ENCODE measurements at places on chromosomes 12 and 14.

DNA sequence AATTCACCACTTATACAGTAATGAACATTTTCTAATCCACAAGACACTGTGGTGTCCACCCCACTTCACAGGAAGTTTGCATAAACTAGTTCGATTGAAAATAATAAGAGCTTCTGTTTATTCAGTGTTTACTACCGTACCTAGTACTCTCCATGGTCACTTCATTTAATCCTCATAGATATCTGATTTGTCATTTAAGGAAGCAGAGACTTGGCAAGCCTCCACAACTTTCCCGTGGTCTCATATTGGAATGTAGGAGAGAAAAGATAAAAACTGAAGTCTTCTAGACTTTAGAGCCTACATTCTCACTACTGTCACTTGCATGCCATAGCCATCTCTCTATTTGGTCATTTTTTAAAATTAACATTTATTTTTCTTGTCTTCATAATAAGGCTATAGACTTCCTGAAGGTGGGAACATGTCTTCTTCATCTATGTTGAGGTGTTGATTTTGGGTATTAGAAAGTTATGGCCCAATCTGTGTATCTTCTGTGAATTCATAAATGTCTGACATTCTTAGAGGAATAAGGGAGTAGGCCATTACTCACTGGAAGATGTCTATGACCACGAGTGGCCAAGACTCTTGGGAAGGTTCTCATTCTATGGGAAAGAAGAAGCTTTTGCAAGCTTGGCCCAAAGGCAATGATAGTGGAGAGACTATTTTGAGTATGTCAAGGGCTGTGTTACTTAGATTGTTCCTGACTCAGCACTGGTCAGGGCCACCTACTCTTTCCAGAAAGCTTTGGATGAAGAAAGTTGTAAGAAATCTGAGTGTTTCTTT lies 423.7 kb downstream of the LRIG3 start:
- no peak for DNase-seq
- H3K4me1 ChIP-seq: no peaks in the 10 kb centered on the region
- no peaks in the 10 kb centered on the region for H3K36me3 ChIP-seq
- H3K27ac ChIP-seq: no peak overlapping the region
- no peak overlapping the region for H3K4me3 ChIP-seq

DNA sequence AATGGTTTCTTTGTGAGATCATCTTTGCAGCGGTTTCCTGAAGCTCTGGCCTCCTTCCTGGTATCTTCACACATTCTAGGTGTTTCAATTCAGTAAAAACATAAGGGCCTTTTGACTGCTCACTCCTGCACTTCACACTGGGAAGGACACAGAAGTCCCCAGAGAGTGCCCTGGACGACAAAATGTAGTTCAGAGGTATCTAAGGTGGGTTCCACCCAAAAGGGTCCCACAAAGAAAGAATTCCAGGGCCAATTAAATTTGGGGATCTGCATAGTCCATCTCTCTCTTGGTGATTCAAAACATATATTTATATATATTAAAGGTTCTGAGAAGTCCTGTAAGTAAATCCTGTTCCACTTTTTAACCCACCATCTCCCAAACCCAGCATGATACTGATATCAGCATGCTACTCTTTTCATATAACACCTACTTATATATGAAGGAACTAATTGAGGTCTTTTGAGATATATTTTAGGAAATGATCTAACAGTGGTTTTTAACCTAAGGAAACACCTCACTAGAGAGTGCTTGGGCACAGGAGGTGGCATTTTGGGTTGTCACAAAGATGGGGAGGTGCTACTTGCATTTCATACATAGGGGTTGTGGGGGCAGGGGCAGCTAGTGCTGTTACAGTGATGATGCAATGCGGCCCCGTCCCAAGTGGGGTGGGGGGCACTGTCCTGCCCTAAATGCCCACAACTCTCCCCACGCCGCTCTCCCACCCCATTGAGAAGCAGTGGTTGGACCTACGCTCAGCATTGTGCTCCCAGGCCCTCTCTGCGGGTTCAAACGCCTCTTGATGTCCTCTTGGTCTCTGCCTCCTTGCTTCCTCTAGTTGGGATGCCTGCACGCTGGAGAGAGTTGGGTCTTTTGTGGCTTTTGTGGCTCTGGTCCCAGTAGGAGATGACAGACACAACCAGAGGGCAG lies 109.4 kb downstream of the ARF6 start:
- H3K27ac ChIP-seq: peak overlapping the region; percentile 93
- H3K36me3 ChIP-seq: no peaks in the 10 kb centered on the region

DNA sequence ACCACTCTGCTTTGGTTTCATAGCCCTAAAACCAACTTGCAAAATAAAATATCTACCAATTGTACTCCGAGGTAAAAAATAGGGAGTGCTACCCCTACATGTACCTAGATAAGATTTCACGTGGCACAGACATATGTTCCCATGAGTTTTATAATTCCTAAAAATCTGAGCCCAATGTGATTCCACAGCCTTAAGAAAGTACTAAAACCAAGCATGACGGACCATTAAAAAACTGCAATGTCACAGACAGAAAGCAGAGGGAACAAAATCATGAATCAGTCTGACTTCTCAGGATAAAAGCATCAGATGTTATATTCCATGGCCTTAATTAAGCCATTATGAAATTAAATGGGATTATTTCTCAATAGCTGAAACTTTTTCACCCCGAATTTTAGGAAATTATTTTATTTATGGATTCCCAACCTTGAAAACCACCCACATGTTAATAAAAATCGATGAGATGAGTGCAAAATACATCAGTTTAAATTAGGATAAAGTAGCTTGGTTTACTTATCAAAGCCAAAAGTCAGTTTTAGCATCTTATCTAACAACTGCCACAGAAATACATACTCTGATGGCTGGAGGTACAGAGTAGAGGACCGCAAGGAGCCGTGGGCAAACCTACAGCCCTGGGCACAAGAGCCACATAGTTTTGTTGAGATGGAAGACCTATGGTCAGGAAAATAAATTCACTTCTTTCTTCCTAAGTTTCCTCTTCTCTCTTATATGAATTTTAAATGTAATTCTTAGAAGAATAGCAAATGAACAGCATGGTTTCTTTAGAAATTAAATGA lies 4.5 kb downstream of the ITPR2 start:
- no peak overlapping the region for H3K4me3 ChIP-seq
- DNase-seq: no peak
- H3K36me3 ChIP-seq: no peaks in the 10 kb centered on the region
- H3K4me1 ChIP-seq: peaks cover 9% of the 10 kb centered on the region

DNA sequence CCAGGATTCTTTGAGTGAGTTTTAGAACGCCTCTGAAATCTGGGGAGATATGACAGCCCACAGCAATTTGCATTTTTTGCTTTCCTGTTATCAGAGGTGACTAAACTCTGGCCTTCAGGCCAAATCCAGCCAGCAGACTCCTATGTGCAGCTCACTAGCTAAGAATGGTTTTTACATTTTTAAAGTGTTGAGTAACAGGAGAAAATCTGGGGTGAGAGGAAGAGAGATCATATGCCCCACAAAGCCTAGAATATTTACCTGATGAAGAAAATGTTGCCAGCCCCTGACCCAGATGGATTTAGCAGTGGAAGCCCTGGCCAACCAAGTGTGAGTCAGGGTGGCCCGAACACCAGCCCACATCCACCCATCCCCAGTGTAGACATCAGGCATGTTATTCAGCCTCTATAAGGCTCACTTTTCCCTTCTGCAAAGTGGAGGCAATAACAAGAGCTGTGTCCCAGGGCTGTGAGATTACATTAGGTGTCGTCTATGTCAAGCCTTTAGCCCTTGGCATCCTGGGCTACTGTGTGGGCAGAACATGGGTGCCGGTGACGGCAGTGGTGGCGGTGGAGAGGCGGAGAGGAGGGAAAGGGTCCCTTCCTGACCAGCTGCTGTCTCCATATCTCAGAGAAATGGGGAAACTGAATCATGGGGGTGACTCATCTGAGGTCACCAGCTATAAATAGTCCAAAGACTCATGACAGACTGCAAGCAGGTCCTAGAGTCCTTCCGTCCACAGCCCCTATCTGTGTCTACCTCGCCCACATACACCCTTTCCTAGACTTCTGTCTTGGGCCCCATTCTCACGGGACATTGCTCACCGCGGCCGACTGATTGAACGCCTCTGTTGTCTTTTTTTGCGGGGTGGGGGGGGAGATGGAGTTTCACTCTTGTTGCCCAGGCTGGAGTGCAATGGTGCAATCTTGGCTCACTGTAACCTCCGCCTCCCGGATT lies 32.6 kb upstream of the CD9 start:
- peak overlapping the region; percentile 29 for H3K4me3 ChIP-seq
- peaks cover 8% of the 10 kb centered on the region for H3K4me1 ChIP-seq
- no peaks in the 10 kb centered on the region for H3K36me3 ChIP-seq
- H3K27me3 ChIP-seq: no peaks in the 10 kb centered on the region
- peak overlapping the region; percentile 77 for H3K27ac ChIP-seq

- H3K27me3 ChIP-seq: no peaks in the 10 kb centered on the region
- no peak overlapping the region for H3K27ac ChIP-seq
- no peaks in the 10 kb centered on the region for H3K36me3 ChIP-seq
- H3K4me1 ChIP-seq: no peaks in the 10 kb centered on the region
- H3K4me3 ChIP-seq: no peak overlapping the region
These were observed 102.4 kb upstream of the ATF1 start for GRCh38 chr12:50661300-50662115.

GRCh38 chr14:70955543-70956480 lies 48.6 kb downstream of the PCNX1 start:
- H3K4me1 ChIP-seq: peaks cover 23% of the 10 kb centered on the region
- no peaks in the 10 kb centered on the region for H3K27me3 ChIP-seq
- no peak overlapping the region for H3K4me3 ChIP-seq
- peaks cover 8% of the 10 kb centered on the region for H3K36me3 ChIP-seq
- H3K27ac ChIP-seq: no peak overlapping the region

DNA sequence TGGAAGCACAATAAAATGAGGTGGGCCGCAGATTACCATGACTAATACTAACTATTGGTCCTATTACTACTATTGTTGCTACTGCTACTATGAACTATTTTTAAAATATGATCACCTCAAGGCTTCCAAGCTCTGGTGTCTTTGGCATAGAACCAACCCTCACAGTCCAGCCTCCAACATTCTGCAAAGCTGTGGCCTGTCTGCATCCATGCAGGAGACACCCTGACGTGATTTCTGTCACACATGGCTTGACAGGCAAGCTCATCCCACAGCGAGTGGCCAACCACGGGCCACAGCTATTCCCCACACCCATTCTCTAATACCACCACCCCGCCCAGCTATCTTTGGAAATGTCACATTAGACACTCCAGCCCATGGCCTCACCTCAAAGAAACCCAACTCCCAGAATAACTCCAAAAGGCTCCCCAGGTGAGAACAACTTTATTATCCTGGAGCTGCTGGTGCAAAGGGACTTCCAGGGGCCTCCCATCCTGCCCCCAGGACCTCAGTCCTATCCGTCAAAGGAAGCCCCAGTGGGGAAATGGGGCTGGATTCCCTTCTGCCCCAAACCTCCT lies 14.4 kb downstream of the ISCU start:
- H3K36me3 ChIP-seq: no peaks in the 10 kb centered on the region
- peaks cover 10% of the 10 kb centered on the region for H3K4me1 ChIP-seq
- DNase-seq: peak; percentile 8
- H3K27ac ChIP-seq: no peak overlapping the region
- no peak overlapping the region for H3K4me3 ChIP-seq

DNA sequence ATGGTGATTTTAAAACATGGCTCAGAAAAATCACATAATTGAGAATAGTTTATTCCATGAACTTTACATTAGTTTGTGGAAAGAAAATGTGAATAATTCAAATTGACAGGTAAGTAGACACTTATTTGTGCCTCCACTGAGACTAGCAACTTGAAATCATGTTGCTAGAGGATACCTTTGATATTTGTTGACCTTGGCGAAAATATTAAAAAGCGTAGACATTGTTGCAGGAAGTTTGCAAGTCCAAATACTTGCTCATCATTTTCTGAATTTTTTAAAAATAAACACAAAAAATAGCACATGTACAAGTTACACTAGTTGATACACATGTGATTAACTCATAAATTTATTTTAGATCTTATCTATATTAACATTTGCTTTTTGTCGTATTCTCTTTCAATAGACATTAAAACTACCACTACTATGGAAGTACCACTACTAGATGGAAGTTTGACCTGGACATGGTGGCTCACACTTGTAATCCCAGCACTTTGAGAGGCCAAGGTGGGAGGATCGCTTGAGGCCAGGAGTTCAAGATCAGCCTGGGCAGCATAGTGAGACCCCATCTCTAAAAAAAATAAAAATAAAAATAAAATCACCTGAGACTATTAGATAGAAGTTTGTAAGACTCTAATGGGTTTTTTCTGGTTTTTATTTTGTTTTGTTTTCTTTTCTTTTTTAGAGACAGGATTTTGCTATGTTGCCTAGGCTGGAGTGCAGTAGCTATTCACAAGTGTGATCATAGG lies 24.3 kb downstream of the VEZT start:
- H3K4me3 ChIP-seq: no peak overlapping the region
- peaks cover 48% of the 10 kb centered on the region for H3K4me1 ChIP-seq
- no peak for DNase-seq
- no peaks in the 10 kb centered on the region for H3K36me3 ChIP-seq
- no peaks in the 10 kb centered on the region for H3K27me3 ChIP-seq
- no peak overlapping the region for H3K27ac ChIP-seq

DNA sequence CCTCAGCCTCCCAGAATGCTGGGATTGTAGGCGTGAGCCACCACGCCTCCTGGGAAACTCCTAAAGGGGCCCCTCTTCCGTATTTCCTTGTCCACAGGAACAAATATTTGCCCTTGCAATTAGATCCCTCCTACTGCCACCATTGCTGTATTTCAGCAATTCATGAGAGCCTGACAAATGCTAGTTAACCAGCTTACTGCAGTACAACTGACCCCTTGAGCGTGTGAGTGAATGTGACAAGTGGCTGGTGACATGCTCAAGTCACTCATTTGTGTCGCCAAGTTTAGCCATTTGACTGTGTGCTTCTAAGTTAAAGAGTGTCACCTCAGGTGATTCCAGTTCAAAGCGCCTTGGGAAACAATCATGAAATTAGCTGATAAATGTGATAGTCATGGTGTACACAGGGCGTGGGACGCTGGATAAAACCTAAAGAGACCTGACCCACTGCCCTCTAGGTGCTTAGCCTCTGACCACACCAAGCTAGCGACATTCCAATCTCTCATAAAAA lies 56.1 kb upstream of the MAP1LC3B2 start:
- H3K4me1 ChIP-seq: peaks cover 4% of the 10 kb centered on the region
- DNase-seq: no peak
- H3K4me3 ChIP-seq: no peak overlapping the region
- H3K27ac ChIP-seq: no peak overlapping the region
- H3K36me3 ChIP-seq: no peaks in the 10 kb centered on the region

- no peaks in the 10 kb centered on the region for H3K36me3 ChIP-seq
- H3K4me1 ChIP-seq: no peaks in the 10 kb centered on the region
- H3K27ac ChIP-seq: no peak overlapping the region
- H3K27me3 ChIP-seq: no peaks in the 10 kb centered on the region
- no peak overlapping the region for H3K4me3 ChIP-seq
- no peak for DNase-seq
These were observed 66.4 kb upstream of the MAP1LC3B2 start for GRCh38 chr12:116492703-116493324.

DNA sequence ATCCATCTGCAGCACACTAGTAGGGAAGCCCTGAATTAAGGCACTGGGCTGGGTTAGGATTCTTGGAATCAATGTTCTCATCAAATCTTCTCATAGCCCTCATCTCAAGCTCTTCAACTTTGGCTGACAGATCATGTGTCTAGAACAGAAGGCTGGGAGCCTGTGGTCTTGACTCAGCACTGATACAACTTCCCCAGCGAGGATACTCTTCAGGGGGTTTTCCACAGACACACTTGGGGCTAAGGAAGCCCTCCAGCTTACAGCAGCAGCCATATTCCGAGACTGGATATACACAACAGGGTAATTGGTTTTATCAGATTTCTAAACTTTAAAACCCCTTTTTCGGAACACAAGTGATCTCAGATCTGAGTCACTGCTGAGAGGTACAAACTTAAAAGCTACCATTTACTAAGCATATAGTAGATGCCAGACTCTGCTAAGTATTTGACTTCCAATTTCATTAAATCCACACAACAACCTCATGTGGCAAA lies 3.5 kb downstream of the FMNL3 start:
- H3K27ac ChIP-seq: no peak overlapping the region
- peaks cover 40% of the 10 kb centered on the region for H3K4me1 ChIP-seq
- no peaks in the 10 kb centered on the region for H3K27me3 ChIP-seq
- no peak for DNase-seq
- H3K36me3 ChIP-seq: no peaks in the 10 kb centered on the region

Measured in gastrocnemius medialis (tissue), 4 donors.